ENCODE measurements at places on chromosomes 1 and 21. TPM values are rescaled to one million over a fixed set of nuclear protein-coding genes. Genes with fewer than 3 reads are reported as not detected.

PRMT2 gene
- 56.4 TPM for total RNA-seq

B4GALT2 gene
- 40.3 TPM for total RNA-seq

TMEM53 gene
- total RNA-seq: 11.5 TPM

KRTAP12-2 gene
- not detected for total RNA-seq

ADGRL2 gene
- 52.5 TPM for total RNA-seq

DYNLT5 gene
- 3.1 TPM for total RNA-seq

CD52 gene
- 2.4 TPM for total RNA-seq
